Lung (tissue), 17 donors: ENCODE measurements at places on chromosomes 11 and 22.

DNA sequence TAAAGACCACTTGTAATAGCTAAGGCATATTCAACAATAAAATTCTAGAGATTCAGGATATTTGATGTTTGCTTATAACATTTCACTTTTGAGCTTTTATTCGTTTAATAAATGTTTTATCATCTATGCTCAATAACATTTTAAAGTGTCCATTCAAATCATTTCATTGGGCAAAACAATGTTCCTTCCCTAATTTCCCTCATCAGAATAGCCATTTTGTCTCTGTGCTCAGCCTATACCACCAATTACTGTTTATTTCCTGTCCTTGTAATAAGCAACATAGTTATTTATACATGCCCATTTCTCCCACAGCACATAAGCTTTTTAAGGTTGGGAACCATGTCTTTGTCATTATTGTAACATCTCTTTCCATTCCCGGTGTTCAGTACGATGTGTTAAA is 1.3 kb upstream of the SC5D start:
- DNase-seq, result no peak

DNA sequence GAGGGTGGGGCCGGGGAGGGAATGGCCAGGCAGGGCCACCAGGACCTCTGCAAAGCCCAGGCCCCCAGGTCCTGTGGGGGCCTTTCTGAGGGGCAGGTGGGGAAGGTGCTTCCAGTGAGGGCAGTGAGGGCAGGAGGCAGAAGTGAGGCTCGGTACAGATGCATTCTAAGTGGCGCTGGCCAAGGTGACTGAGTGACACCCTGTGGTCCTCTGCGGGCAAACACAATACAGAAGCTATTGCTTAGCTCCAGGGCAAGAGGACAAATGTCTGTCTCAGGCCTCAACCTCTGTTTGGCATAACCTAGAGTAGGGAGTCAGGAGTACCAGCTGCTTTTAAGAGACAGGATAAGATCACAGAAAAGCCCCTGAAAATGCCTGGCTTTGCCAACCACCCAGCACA is 31.3 kb downstream of the B3GAT1 start:
- no peak for DNase-seq

DNA sequence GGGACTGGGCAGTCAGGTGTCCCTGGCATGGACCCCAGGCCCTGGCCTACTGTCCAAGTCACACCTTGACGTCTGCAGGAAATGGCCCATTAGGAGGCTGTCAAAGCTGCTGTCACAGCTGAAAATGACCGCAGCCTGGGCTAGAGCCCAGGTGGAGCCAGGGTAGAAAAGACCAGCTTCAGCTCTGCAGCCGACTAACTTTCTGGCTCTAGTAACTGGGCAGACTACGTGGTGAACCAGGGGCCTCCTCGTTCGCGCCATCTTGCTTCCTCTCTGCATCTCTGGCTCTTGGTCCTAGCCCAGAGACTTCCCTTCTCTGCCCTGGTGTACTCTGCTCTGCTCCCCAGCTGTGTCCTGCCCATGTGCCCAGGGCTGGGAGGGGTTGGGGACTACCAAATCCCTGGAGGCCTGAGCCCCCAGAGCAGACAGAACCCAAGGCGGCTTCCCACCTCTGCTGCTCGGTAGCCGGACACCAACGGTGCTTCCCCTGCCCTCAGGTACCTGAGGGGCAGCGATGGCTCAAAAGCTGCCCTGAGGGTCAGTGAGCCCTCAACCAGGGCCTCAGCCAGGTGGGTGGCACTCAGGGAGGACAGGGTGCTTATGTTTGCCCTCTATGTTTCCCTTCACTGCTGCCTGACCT is 19.7 kb downstream of the SART1 start:
- no peak for DNase-seq

GRCh38 chr11:14789879-14790484 is 102.0 kb downstream of the CYP2R1 start:
- DNase-seq, result peak; percentile 30

GRCh38 chr11:19080579-19080993 is 20.1 kb upstream of the MRGPRX2 start:
- DNase-seq, result peak; percentile 26

- no peak for DNase-seq
Observed at GRCh38 chr11:13680501-13681264, 12.2 kb downstream of the FAR1 start.

- no peak for DNase-seq
Observed at GRCh38 chr11:124041254-124041653, at the start of gene OR10G7. TSS of gene OR10G7 (minus strand) at chr11:124041325. CDS start at chr11:124039001, 2,324 bp downstream.

- DNase-seq, result no peak
Observed at GRCh38 chr11:72597721-72598120, 76.5 kb downstream of the PDE2A start.

- no peak for DNase-seq
Observed at GRCh38 chr22:27137871-27138337, 480.5 kb downstream of the MIAT start.

GRCh38 chr11:43802509-43802908 is 78.1 kb upstream of the ALKBH3 start:
- peak; percentile 9 for DNase-seq

- DNase-seq, result peak; percentile 77
Observed at GRCh38 chr11:2269601-2270321, 627 bp downstream of the ASCL2 start.

DNA sequence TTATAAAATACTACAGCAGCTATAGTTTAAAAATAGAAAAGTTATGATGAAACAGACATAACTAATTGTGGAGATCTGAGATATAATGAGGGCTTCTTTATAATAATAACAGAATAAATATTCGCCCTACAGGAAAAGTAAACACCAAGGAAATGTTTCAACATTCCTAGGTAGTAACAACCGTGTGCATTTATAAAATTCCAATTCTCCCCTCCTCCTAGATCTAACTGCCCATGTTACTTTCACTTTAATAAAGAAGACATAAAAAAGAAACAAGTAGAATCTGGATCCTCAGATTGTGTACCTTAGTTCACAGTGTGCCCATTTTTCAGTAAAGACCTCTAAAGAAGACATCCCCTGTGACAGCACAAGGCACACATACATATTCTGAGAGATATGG is 57.8 kb upstream of the MN1 start:
- no peak for DNase-seq

DNA sequence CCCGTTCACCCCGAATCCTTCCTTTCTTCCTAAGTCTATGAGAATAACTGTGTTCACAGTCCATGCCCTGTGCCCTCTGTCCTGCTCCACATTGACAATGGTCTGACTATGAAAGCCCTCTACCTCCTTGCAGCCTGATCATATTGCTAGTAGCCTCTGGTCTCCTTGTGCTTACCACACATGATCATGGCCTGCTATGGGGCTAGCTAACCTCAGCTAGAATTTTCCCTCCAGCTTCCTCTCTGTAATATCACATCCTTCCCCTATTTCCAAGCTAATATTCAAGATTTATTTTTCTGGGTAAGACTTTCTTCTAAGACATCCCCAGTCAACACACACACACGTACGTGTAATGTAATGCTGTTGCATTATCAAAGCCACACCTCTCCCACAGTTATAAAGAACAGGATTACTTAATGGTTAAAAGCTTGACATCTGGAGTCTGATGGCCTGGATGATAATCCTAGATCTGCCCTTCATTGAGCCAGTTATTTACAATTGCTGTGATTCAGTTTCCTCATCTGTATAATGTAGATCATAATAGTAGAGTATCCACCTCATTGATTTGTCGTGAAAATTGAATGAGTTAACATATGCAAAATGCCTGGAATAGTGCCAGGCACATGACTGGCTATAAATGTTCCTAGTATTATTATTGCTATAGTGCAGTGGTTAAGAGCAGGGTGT is 214.4 kb upstream of the BLID start:
- DNase-seq, result no peak

GRCh38 chr11:69366591-69366990 is 72.6 kb downstream of the MYEOV start:
- no peak for DNase-seq

DNA sequence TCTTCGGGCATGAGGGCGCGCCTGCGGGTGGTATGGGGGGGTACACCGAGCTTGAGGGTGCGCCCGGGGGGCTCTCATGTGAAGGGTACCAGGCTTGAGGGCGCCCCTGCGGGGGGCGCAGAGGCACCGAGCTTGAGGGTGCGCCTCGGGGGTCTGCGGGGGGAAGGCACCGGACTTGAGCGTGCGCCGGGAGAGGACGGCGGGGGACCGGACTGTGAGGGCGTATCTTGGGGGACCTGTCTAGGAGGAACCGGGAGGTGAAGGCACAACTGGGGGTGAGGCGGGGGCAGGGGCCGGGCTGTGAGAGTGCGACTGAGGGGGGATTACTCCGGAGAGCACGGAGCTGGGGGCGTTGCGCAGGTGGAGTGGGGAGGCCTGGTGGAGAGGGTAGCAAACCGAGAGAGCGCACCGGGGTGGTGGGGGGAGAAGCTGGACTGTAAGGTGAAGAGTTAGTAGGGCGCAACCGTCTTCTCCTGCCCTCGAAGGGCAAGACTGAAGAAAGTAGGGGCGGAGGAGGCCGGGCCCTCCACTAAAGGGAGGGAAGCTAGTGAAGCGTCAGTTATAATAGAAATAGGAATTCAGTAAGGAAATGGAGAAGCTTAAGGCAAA is 1.1 kb upstream of the DDX6 start:
- DNase-seq, result no peak

- DNase-seq, result no peak
Observed at GRCh38 chr22:46769191-46769675, 6.8 kb downstream of the TBC1D22A start.

- no peak for DNase-seq
Observed at GRCh38 chr22:43237280-43237679, 50.3 kb upstream of the TTLL12 start.

DNA sequence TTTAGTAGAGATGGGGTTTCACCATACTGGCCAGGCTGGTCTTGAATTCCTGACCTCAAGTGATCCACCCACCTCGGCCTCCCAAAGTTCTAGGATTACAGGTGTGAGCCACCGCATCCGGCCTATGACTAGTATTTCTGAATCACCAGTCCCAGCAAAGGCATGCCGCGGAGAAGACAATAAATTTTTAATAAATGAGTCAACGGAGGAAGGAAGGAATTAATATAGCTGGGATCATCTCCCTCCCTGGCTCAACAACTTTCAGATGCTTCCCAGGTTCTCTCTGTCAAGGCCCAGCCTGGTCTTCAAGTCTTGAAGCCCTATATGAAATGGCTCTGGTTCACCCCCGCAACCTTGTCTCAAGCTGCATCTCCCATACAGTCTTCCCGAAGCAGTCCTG is 45.7 kb downstream of the CYTH4 start:
- DNase-seq, result no peak

GRCh38 chr11:96554236-96554820 is 164.5 kb downstream of the JRKL start:
- no peak for DNase-seq

- peak; percentile 64 for DNase-seq
Observed at GRCh38 chr11:32905028-32905667, 12.5 kb downstream of the QSER1 start.

DNA sequence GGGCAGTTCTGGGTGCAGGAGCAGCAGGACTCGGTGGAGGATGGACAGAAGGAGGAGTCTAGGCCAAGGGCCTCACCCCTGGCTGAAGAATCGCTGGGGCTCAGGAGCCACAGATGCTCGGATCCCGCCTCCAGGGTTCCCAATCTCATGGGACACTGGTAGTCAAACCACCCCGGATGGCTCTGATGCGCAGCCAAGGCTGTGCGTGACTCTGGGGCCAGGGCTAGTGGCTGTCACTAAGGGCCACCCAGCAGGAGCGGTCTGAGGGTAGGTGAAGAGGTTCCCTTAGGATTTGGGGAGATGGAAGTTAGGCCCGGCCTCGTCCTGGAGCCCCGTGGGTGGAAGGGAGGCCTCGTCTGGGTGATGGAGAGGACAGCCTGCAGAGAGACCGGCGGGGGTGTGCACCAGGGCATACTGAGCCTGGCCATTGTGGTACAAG is 300.6 kb downstream of the TBC1D22A start:
- no peak for DNase-seq

DNA sequence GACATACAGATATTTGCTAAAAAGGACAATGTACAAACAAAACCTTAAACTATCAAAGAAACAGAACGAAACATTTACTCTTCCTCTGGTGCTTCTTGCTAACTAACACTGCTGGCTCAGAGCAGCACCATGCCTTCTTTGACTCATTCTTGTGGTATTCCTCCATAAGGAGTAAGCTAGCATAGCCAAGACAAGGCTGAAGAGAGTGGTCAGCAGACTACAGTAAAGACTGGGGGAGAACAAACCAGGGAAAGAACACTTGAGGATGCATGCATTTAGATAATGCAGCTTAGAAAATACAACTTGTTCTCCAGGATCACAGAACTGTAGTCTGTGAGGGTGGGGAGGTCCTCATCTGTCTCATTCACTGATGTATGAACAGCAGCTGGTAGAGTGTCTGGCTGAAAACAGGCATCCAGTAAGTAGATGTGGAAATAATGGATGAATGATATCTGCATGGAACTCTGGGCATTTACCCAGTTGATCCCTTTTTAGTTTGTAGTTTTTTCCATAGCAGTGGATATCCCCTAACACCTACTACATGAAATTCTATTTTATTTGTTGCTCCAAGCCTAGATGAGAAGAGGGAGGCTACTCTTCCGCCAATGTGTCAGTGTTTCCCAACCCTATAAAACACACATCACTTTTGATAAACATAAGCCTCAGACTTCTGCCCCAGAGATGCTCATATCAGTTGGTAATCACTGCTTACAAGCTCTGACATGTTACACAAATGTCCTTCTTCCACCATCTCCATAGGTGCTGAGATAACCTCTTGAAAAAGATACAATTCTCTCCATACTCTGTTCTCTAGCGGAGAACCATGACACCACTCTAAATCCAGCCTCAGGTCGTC is 7.3 kb downstream of the SNX19 start:
- DNase-seq, result no peak

GRCh38 chr11:33735271-33736147 is 714 bp downstream of the CD59 start:
- DNase-seq, result peak; percentile 66

DNA sequence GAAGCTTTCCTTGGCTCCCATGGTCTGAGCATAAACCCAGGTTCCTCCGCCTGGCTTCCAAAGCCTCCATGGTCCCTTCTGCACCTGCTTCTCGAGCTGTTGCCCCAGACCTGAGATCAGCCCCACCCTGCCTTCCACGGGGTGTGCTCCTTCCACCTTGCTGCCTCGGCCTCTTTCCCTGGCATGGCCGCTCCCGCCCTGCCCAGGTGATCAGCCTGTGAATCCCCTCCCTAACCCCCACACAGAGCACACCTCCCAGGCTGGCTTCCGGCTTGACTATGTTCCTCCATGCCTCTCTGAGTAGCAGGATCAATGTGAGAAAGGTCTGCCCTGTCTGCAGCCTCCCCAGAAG is 2.7 kb upstream of the PPP6R3 start:
- DNase-seq, result no peak

DNA sequence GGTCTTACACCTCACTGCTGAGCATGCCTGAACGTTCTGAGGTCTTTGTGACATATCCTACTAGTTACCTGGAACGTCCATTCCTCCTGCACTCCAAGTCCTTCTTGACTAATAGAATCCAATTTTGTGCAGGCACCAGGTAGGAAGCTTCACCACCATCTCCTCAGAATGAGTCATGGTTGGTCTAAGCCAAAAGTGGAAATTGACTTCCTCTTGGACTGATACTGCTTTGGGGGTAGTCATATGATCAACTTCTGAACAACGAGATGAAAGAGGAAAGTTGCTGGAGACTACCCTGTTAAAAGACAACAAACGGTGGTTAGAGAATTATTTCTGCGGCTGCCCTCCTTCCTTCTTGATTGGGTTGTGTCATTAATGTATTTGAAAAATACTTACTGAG is 374.2 kb upstream of the LARGE1 start:
- no peak for DNase-seq
